ENCODE measurements at places on chromosomes 13 and 19.
A peak's percentile ranks its signal among the peaks of the same experiment; 100 is the strongest.

DNA sequence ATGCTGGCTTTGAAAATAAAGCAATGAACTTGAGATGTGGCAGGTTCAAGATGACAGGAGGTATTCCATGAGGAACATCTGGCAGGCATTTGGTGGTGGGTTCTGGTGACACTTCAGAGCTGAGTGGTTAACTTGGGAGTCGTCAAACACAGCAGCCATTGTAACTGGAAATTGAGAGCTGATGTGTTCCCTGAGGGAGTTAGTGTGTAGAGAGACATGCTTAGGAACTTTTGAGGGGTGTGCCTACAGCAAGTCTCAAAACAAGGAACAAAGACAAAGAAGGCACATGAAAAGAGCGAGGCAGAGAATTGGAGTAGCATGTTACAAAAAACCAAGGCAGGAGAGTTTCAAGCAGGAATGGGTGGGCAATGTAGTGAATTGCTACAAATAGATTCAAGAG, 53.9 kb upstream of the KL start:
- no peak for DNase-seq

DNA sequence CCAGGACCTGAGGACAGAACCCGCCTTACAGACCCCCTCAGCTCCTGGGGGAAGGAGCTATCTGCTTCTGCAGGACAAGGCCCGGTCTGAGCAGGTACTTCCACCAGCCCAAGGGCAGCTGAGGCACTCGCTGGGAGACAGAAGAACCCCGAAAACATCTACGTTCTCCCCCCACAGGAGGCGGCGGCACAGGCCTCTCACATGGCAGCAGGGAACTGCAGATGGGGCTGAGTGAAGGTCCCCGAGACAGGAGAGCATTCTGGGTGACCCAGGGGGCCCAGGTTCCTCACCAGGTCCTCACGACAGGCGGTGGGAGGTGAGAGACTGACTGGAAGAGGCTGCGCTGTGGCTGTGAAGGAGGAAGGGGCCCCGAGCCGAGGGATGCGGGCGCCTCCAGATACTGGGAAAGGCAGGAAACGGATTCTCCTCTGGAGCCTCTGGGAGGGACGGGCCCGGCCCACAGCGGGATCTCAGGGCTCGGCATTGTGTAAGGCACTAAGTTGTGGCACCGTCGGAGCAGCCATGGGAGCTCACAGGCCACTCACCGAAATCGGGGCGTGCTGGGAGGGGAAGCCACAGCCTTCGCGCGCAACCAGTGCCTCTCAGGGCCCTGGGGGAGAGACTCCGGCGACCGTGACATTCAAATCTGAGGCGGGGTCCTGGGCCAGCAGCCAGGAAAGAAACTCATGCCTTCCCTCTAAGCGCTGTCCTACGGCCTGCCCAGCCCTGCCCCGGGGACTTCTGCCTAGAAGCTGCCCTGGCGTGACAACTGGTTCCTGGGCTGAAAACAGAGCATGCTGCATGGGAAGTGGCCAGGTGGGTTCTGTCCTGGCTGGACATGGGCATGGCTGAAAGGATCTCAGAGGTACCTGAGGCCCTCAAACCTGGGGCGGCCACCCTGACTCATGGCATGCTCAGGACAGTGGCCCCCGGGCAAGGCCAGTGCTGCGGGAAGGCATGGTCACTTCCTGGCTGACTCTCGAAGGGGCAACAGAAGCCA, 14.0 kb downstream of the RPL36 start:
- DNase-seq: no peak

DNA sequence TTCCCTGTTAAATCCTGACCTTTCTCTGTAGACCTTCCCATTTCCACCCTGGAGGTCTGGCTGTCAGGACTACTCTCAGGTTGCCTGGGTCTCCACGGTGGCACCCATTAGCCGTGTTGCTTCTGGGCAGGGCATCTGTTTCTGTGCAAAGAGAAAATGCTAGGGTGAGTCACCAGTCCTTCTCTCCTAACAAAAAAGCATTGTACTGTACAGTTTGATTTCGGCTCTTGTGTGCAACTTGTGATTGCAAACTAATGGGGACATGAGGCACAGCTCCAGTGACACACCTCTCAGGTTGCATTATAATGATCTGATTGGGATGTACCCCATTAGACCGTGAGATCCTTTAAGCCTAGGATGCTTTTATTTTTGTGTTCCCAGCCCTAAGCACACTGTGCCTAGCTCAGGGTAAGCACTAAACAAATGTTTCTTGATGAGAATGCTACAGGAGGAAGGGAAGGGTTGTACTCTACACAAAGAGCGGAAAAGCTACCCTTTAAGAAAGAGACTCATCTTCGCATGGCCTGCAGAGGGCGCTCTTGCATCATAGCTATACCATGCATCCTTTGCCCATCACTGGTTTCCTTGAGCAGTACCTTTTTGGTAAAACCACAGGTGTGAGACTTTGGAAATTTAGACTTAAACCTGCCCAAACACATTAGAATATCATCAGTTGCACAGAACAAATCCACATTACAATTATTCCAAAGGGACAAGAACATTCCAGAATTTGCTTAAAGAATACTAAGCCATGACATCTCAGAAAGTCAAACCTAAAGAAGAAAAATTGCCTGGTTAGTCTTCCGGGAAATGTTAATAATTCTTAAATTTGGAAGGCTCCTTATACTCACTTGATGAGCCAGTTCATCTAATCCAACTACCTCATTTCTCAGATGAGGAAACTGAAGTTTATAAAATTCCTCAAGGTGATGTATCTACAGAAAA, 20.3 kb upstream of the TRIM13 start:
- DNase-seq: peak; percentile 67

DNA sequence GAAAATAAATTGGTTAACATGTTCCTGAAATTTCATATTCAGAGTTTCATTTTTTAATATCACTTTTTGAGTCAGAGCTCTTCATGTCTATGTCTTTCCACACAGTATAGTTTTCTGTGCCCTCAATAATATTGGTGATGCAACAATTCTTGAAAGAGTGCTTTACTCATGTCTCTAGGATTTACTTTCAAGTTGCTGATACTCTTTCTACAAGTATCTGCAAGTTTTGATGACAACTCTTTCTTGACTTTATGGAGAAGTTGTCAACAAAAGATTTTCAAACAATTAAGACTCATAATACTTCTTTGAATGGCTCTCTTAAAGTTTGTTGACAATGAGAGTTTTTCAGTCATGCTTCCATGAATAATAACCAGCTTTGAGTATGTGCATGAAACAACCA, 561.7 kb downstream of the DIAPH3 start:
- no peak for DNase-seq

DNA sequence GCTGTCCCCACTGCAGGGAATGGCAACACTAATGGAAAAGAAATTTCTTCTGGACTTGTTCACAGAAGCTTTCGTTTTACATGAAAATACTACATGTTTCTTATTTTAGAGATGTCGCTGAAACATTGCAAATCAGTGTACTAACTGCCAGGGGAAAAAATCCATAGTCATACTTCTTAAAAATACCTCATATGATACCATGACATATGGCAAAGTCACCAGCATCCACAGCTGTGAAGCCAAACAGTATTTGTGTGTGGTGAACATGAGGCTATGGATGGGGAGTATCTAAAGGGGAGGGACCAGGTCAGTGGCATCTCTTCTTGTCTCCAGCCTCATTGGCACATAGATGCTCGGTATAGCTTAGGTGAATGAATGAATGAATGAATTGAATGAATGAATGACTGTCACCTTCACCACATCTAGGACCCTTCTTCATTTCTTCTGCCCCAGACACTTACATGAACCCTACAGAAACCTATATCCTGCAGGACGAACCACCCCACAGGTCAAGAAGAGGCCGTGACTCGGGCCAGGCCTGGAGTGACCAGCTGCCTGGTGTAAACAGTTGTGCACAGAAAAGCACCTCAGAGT, 14.6 kb upstream of the CD33 start:
- DNase-seq: no peak

DNA sequence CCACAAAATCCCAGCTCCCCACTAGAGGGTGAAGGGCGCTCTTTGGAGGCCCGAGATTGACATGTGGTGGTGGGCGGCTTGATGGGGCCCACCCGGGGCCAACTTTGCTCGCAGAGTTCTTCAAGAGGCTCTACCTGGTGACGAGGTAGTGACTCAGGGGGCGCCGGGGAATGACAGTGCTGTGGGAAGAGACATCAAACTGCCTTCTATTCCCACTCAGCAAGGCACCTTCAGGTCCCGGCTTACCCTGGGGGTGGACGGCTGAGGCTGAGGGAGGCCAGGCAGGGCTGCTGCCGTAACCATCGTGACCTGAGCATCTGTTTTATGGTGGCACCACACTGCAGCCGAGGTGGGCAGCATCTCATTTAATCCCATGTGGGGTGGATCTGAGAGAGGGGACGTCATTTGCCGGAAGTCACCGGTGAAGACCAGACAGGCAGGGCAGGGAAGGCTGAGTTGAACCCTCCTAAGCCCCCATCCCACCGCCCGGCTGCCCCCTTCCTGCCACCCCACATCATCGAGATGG, 1.6 kb downstream of the LINGO3 start:
- DNase-seq: no peak

DNA sequence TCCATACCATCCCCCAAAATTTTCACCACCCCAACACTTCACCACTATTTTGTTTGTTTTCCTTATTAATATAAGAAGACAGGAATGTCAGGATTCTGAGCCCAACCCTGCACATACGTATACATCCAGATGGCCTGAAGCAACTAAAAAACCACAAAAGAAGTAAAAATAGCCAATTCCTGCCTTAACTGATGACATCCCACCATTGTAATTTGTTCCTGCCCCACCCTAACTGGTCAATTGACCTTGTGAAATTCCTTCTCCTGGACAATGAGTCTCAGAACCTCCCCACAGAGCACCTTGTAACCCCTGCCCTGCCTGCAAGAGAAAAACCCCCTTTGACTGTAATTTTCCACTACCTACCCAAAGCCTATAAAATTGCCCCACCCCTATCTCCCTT, 132.5 kb downstream of the ZNF675 start:
- DNase-seq: no peak

GRCh38 chr19:41001243-41001971, 10.3 kb downstream of the CYP2B6 start:
- DNase-seq: no peak

DNA sequence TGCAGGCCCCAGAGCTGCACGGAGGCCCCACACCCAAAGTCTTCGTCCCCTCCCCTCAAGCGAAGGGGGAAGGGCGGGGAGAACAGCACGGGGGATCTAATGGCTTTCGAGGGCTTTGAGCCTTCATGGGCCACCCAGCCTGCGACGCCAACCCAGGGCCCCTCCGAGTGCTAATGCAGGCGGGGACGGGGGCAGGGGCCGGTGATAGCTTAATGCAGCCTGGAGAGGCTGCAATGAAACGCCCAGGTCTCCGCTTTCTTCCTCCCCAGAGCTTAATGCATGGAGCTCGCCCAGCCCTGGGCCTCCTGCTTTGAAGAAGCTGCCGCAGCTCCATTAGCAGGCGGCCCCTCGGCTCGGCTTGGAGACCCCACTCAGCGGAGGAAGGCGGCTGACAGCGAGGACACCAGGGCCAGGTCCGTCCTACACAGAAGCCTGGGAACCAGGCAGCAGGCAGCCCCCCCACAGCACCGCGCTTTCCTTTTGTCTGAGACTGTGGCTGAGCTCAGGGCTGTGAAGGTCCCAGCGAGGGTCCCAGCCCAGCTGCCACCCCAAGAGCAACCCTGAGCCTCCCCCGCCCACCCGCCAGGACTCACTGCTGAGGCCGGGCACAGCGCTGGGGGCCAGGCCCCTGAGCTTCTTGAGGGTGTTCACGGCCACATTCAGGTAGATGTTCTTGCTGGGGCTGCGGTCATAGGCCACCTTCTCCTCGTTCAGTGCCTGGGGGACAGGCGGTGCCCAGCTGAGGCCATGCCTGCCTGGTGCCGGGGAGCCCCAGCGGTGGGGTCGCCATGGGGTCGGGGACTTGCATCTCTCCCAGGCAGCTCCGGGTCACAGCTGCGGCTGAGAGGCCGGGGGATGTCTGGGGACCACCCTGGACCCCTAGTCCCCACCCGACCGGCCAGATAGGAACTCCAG, 7.5 kb upstream of the ATP8B3 start:
- no peak for DNase-seq

- DNase-seq: no peak
These were observed 324.9 kb upstream of the GPC6 start for GRCh38 chr13:92901739-92902138.

DNA sequence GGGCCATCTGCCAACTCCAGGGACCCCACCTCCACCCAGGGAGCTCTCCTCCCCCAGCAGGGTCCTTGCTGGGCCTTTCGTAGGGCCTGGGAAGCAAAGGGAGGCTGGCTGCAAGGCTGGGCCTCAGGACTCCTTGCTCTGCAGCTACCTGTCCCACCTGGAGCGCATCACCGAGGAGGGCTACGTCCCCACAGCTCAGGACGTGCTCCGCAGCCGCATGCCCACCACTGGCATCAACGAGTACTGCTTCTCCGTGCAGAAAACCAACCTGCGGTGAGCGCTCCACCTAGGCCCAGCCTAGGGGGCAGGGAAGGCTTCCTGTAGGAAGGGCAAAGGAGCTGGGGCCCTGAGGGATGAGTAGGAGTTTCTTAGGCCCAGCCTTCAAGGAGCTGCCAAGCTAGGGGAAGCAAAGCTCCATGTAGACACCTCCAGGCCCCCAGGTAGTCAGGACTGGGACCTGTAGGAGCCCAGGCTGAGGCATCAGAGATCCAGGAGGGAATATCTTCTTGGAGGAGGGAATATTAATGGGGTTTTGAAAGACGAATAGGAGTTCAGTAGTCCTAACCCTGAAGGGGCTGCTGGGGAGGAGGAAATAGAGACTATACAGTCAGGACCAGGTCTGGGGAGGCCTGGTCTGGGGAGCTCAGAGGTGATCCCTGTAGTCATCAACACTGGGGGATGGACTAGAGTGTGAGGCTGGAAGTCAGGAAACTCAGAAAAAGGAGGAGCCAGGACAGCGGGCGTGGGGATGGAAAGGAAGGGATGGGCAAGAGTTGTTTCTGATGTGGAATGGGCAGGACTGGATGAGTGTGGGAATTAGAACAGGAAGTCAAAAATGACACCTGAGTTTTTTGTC, 16.0 kb downstream of the GNA15 start:
- no peak for DNase-seq

DNA sequence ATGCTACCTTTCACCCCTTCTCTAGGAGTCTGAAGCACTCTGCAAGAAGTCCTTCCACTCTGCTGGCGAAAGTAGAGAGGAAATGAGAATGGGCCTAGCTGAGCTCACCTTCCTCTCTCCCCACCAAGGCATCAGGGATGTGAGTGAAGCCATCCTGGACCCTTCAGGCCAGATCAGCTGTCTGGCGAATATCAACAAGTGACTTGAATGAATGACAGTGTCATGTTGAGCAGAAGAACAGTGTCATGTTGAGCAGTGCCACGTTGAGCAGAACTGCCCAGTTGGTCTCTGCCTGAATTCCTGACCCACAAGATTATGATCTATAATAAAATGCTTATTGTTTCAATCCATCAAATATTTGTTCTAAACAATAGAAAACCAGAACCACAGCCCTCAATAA, 166.2 kb upstream of the RFC3 start:
- DNase-seq: no peak
